ENCODE measurements at places on chromosomes 7 and 10. TPM values are rescaled to one million over a fixed set of nuclear protein-coding genes. Genes with fewer than 3 reads are reported as not detected.

Gene MRC1
- 20.9 TPM for polyA plus RNA-seq

Gene SUN3
- not detected for polyA plus RNA-seq

Gene EBLN1
- polyA plus RNA-seq, result not detected

Gene PON3
- 0.20 TPM for polyA plus RNA-seq

Gene MIOS
- polyA plus RNA-seq, result 21.0 TPM

Gene TAS2R5
- 0.58 TPM for polyA plus RNA-seq

Gene KCNMA1
- polyA plus RNA-seq, result 21.7 TPM

Gene SPDYE8
- not detected for polyA plus RNA-seq

Gene WDR91
- polyA plus RNA-seq, result 12.2 TPM

Gene ZNF853
- 1.5 TPM for polyA plus RNA-seq

All from spleen (tissue), 13 donors.